ENCODE measurements at places on chromosomes 13 and 19.

GRCh38 chr19:16519230-16519687 lies 23.0 kb downstream of the CHERP start:
- no peak for DNase-seq

GRCh38 chr19:970695-971094 lies 13.4 kb upstream of the WDR18 start:
- DNase-seq: no peak

DNA sequence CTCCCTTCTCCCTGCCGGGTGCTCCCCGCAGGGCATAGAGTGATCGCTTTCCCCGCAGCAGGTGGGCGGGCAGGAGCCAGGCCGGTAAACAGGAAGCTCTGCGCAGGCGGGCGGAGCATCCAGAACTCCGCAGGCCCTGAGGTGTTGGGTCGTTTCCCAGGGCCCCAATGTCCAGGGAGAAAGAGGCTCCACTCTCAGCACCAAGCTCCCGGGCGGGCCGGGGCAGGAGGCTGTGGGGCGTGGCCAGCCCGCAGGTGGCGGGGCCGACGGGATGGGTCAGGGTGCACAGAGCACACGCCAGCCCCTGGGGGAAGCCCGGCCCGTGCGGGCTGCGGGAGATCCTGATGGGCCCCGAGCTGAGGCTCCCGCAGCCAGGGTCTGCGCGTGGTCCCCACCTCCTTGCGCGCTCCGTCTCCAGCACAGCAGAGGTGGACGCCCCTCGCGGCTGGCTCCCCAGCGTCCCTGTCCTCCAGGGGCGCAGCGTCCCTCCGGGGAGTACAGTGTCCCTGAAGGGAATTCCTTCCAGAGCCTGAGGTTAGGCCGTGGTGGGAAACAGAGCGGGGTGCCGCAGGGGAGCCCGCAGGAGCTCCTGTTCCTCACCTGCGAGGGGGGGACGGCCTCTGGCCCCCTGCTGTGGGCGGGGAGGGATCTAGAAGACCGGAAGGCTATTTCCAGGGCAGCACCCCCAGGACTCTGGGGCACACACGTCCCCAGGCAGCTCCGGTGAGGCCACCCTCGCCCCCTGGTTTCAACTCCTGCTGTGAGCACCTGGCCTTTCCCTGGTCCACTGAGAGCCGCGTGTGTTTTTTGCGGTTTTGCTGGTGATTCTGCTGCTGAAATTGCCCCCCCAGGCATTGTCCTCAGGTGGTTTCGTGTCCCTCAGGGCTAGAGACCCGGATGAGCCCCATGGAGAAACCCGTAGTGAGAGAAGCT lies 12.2 kb downstream of the PIP5K1C start:
- DNase-seq: no peak

DNA sequence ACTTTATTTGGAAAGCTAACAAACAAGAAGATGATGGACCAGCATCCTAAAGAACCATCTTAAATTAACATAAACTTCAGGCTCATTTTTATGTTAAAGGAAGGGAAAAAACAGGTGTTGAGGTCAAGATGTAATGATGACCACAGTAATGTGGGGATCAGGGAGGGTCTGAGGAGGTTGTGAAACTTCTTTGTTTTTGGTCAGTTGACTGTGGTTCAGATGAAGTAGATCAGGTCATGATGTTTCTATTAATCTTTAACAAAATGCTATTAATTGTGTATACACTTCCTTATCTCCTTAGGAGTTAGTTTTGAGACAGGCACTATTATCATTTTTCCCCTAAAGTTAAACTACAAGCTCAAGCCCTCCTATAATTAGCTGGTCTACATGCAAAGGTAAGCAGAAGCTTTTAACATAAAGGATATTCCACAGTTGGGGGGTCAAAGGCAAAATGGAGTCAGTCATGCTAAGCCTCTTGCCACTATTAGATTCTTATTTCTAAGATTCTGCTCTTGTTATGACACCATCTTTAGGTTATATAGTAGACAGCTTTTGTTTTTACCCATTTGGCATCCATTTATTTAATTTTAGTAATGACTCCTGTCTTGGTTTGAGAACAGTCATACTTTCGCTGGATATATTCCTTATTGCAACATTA lies 800.1 kb upstream of the PCDH9 start:
- DNase-seq: no peak

DNA sequence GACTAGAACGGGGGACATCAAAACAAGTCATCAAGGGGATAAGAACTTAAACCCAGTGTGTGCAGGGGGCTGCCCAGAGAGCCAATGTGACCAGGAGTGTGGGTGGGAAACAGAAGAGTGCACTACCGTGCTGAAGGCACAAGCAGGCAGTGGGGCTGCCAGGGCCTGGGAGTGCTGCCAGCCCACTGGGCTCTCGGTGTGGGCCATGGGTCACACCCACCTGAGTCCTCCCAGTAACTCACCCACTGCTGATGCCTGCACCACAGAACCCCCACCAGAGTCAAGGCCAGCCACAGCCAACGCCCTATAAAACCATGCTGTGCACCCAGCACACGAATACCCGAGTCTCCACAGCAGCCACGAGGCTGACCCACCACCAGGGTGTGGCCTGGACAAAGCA lies 8.5 kb downstream of the MED26 start:
- no peak for DNase-seq

- no peak for DNase-seq
These were observed 649.6 kb upstream of the ATXN8OS start for GRCh38 chr13:69458013-69458412.
